Activated CD4-positive, alpha-beta T cell treated with anti-CD3 and anti-CD28 coated beads, Interleukin-2, amount 50 U/mL, for 24 hours (primary cell): ENCODE measurements at places on chromosomes 6 and 20.

DNA sequence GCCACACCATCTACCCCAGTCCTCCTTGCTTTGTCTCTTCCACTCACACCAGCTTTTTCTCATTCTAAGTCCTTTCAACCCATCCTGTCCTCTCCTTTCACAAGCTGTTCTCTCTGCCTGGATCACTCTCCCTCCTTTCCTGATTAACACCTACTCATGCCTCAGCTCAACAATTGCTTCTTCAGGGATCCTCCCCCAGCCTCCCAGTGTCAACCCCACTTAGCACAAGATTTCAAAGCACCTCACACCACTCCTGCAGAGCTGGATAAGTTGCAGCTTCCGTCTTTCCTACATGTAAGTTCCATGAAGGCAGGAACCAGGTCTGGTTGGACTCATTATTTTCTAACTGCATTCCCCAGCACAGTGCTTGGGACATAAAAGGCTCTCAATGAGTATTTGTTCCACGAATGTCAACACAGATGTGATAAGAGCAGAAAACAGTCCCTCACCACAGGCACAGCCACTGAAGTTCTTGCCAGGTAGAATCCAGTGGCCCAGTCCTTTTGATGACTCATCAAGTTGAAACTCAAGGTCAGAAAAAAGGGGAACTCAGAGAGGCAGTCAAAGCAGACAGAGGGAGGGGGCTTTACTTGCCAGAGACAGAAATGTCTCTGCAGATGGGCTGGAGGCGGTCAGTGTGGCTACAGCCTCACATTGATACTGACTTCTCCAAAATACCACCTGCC is 193.4 kb upstream of the PRDM1 start:
- DNase-seq, result no peak

- DNase-seq, result no peak
Observed at GRCh38 chr6:149489967-149490366, 5.2 kb upstream of the ZC3H12D start.

DNA sequence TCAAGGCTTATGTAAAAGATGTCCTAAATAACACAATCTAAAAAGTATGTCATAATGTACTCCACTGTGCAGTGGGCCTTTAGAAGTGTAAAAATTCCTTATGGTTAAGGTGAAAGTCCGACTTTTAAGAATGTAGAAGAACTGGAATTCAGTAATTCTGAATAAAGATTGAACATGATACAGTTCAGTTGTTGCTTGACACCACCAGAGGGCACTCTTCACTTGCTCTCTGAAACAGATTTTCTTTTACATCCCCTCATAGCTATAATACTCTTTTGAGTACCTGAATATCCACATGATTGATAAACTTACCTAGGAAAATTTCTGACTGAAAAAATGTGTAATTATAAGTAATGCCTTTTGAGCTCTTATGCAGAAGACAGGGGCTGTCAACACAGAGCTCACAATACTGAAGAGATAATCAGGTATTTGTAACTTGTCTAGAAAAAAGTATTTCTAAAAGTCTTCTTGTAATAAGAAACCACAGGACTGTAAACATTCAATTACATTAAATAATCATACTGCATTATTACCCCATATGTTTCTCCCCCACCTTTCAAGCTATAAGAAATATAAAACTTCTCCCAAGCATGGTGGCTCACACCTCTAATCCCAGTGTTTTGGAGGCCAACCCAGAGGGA is 92.1 kb downstream of the POPDC3 start:
- peak; percentile 21 for DNase-seq

GRCh38 chr6:139648430-139649000 is 274.1 kb upstream of the CITED2 start:
- no peak for DNase-seq

DNA sequence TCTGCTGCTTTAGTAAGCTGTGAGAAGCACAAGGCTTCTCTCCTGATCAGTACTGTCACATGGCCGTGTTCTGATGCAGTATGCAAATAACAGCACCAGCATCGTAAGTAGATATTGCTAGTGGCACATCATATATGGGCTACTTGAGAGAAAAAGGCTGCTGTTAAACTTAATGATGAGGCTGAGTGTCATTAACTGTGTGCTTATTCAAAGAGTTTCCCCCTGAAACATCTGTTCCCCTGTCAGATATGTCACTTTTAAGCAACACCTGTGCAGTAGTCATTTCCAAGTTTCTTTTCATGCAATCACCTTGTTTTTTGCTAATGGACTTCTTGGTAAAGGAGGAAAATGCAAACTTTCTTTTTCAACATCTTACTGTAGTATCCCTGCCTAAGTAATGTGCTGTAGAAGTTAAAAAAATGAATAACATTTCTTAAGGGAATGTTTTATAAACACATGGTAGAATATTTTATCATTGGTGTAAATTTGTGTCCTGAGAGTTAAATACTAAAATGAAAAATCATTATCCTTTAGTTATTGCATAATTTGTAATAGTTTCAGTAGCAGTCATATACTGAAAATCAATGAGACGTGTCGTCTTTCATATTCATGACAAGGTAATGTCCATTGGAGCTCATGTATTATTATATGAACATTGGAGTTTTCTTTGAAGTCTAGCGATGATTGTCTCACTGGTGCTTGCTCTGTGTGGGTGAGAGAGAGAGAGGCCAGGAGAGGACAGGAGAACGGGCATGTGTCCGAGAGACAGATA is 366.3 kb downstream of the CDKAL1 start:
- no peak for DNase-seq

GRCh38 chr6:79984261-79984660 is 20.2 kb upstream of the TTK start:
- no peak for DNase-seq

DNA sequence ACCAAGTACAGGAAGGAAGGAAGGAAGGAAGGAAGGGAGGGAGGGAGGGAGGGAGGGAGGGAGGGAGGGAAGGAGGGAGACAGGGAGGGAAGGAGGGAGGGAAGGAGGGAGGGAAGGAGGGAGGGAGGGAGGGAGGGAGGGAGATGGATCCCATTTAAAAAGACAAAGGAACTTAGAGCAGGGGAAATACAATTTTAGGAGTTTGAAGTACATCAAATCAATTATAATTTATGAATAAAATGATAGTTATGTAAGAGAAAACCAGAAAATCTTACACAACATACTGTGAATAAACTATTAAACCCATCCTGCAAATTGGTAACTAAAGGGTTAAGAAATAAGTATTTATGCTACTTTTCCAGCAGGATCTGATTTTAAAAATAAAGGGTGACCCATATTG is 475.9 kb downstream of the HDGFL1 start:
- no peak for DNase-seq

DNA sequence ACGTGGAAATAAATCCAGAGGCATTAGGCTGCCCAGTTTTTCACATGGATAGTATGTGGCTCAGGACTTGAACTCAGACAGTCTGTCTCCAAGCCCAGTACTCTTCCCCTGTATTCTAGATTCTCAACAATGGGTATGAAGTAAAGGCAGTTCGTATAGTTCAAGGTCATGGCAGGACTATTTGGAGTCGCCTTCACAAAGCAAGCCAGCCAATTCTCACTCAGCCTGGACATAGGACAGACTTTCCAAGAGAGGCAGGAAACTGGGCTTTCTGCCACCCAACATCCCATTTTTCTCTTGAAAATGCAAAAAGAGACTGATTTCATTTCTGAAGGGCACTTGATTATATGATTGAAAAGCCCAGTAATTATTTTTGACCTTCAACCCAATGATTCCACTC is 111.0 kb downstream of the EDN1 start:
- no peak for DNase-seq

DNA sequence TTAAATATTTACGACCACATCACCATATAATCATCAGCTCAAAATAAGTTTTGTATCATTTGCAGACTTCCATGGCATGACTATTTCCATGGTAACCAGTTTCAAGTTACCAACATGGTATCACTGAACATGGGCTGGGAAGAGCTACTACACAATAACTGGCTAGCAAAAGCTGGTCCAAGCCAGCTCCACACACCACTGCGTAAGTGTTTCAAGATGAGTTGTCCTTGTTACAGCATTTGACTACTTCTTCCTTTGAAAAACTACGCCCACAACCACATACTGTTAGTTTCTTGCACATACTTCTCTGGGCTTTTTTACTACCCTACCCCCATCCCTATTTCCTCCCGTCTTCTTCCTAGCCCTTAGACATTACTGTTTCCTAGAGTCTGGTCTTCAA is 8.5 kb downstream of the CD164 start:
- DNase-seq, result peak; percentile 44

DNA sequence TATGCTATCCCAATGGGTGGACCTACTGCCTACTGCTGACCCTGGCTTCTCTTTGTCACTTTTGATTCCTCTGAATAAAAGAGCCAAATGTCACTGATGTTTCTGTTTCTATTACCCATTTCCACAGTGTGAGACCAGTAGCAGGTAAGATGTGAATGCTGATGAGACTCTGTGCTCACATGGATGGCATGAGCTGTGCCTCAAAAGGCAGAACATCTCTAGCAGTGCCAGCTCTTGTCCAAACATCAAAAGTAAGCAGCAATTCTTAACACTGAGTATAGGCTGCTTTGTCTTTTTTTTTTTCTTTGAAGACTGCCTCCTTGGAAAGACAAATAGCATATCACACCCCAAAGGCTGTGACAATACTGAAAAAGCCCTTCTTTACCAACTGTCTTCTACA is 459.2 kb upstream of the RUNX2 start:
- no peak for DNase-seq

DNA sequence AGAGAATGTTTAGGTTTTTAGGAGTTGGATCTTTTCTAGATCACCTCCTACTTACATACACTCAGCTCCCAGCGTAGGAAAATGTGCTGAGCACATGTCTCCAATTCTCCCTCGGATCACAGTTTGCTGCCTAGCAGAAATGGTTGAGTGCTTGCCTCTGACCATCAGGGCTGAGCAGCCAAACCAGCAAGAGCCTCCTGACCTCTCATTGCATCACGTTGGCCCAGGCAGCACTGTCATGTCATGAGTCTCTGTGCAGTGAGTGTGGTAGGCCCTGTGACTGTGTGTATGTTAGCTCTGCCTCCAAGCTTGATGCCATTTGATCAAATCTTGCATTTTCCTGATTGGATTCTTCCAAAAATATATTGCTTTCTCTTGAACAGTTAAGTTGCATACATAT is 112.0 kb downstream of the LRRC1 start:
- DNase-seq, result no peak

DNA sequence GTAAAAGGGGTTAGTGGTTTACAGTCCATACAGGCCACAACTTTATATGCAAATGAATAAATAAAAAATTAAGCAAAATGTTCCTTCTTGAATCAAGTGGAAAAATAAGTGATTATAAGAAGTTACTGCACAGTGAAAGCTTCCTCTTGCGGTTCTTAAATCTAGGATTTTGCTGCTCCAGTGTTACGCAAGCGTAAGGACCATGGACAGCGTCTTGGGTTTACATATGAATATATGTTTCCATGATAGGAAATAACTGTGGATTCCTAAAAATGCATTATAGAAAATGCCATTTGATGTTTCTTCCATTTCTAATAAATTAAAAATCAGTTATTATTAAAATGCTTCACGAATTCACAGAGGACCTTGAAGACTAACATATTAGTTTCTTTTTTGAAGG is 176.6 kb upstream of the POU3F2 start:
- no peak for DNase-seq

- no peak for DNase-seq
Observed at GRCh38 chr6:84556541-84557335, 207.7 kb downstream of the TBX18 start.

GRCh38 chr6:25290306-25291060 is 11.3 kb downstream of the CARMIL1 start:
- DNase-seq, result no peak

GRCh38 chr6:38054527-38055202 is 235.1 kb downstream of the ZFAND3 start:
- DNase-seq, result no peak

GRCh38 chr20:37726321-37726720 is 32.5 kb downstream of the CTNNBL1 start:
- DNase-seq, result no peak

DNA sequence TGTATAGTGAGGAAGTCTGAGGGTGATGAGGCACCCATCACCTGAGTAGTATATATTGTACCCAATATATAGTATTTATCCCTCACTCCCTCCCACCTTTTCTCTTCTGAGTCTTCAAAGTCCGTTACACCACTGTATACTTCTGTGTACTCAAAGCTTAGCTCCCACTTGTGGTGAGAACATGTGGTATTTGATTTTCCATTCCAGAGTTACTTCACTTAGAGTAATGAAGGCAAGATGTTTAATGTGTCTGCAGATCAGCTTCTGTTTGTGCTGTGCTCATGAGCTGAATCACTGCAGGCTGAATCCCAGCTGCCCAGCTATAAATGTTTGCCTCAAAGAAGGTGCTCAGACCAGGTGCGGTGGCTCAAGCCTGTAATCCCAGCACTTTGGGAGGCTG is 139.3 kb upstream of the FOXA2 start:
- no peak for DNase-seq

GRCh38 chr20:45251884-45252560 is 2.3 kb downstream of the SLPI start:
- no peak for DNase-seq

DNA sequence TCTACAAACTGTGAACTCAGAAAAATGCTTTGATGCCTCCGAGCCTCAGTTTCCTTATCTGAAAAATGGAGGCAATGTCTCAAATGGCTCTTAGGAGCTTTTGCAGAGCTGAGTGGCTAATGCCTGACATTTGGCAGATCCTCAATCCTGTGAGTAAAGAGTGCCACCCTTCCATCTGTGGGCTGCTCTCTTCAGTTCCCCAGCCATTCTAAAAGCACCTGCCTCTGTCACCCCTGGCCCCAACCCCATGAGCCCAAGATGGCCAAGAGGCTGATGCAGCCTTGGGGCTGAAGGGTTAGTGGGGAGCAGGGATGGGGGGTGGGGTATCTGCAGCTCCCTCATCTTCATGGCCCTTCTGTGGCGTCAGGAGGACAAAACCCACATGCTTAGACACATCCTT is 14.5 kb upstream of the GUCA1A start:
- no peak for DNase-seq

- DNase-seq, result no peak
Observed at GRCh38 chr6:13485923-13486562, 1.4 kb downstream of the GFOD1 start.

GRCh38 chr6:109381061-109381746 is 1.1 kb downstream of the CD164 start:
- DNase-seq, result no peak

DNA sequence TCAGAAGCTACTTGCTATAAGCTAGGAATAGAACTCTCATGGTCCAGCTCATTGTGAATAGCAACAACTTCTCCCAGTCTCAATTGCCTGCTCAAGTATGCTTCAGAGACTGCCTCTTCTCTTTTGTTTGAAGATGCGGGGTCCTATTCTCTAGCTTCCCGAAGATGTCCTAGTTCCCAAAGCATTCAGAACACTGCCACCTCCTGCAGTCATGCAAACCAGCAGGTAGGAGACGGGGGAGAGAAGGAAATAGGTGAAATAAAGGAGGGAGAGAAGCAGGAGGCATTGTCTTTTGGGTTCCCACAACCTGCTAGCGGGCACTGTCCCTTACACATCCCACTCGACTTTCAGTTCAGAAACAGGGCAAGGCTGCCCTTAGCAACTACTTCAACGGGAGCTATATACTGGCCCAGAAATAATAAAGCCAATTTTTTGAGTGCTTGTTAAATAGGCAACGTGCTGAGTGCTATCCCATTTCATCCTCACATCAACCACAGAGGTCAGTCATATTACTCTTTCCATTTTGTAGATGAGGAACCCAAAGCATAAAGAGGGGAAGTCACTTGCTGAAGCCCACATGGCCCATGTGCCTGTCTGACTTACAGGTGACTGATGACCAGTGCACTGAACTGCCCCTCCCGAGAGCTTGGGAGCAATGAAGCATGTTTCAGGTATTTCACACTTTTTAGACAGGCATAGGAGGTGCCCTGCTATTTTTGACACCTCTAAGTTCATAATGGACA is 61.9 kb upstream of the ATXN1 start:
- no peak for DNase-seq
